Left lung (tissue), 14 donors: ENCODE measurements at places on chromosomes 1 and 21. TPM values are rescaled to one million over a fixed set of nuclear protein-coding genes. Genes with fewer than 3 reads are reported as not detected.

EXO1 gene
- 4.0 TPM for total RNA-seq

ANKRD45 gene
- 4.1 TPM for total RNA-seq

SPRR5 gene
- total RNA-seq = not detected

RNASEL gene
- total RNA-seq = 13.6 TPM

SERPINC1 gene
- 0.44 TPM for total RNA-seq

CELSR2 gene
- total RNA-seq = 8.8 TPM
